ENCODE measurements at places on chromosomes 5 and 9.

DNA sequence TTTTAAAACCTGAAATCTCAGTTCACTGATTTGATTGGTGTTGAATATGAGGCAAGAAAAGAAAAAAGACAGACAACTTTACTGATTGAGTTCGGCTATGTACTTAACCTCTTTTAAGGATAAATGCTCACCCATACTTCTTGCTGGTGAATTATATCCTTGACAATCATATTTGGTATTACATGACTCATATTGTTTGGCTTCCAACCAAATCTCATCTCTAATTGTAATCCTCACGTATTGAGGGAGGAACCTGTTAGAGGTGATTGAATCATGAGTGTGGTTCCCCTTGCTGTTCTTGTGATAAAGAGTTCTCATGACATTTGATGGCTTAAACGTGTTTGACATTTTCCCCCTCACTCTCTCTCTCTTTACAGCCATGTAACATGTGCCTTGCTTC, 255.6 kb upstream of the IZUMO3 start:
- DNase-seq = no peak

DNA sequence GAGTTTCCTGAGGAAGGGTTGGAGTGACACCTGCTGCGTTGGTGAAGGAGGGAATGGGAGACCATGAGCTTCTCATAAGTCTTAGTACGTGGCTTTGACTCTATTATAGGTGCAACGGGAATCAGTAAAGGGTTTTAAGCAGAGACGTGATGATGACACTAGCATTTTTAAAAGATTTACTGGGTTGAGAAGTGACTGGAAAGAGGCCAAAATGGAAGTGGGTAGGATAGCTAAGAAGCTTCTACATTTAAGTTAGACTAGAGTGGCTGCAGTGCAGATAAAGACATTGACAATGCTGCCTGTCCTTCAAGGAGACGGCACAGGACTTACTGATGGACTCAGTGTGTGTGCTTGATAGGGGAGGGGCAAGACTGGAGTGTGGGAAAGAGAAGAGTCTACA, 6.2 kb downstream of the GAPT start:
- no peak for DNase-seq

GRCh38 chr9:34276772-34277171, 52.3 kb downstream of the KIF24 start:
- no peak for DNase-seq

GRCh38 chr9:127202461-127203169, 62.0 kb upstream of the GARNL3 start:
- DNase-seq = no peak

- DNase-seq = no peak
Measured at GRCh38 chr5:126023994-126024441, 399.2 kb upstream of the GRAMD2B start.

GRCh38 chr9:112544477-112544876, 57.9 kb downstream of the KIAA1958 start:
- DNase-seq = no peak

GRCh38 chr5:147893820-147894219, 12.5 kb downstream of the C5orf46 start:
- no peak for DNase-seq

GRCh38 chr5:135708481-135709207, 125.8 kb upstream of the SLC25A48 start:
- no peak for DNase-seq

- no peak for DNase-seq
Measured at GRCh38 chr5:147887026-147887627, 8.6 kb downstream of the SCGB3A2 start.

DNA sequence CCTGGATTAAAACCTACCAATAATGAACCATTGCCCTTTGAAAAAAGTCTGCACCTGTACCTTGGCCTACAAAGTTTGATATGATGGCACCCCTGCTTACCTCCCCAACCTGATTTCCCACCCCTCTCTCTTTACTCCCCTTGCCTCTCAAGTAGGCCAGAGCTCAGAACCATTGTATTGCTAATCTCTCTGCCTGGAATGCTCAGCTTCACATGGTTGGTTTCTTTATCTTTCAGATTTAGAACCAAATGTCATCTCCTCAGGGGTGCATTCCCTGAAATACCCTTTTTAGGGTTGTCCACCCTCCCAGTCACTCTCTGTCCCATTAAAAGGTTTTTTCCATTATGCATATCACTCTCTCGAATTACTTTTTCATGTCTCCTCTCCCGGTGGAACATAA, 116.6 kb upstream of the VCAN start:
- DNase-seq = no peak

DNA sequence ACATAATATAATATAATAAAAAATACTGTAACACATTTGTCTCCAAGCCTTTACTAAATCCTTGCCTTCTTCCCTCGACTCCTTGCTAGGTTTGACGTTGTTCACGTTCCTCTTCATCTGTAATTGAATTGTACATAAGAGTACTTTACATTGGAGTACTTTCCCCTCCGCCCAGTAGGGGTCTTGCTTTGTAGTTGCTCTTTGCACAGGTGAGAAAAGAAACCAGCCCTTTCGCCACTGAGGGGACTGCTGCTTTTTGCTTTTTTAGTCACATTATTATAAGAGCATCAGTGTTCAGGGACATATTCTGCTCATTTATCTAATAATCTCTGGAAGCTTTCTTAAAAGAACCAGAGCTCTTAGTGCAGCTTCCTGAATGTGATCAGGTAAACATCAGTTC, 115.0 kb downstream of the CETN3 start:
- peak; percentile 4 for DNase-seq

- DNase-seq = no peak
Measured at GRCh38 chr5:56876327-56876726, 33.1 kb upstream of the SETD9 start.

GRCh38 chr5:139275956-139276355, 17.6 kb upstream of the MATR3 start:
- no peak for DNase-seq

GRCh38 chr5:111563031-111563822, 50.9 kb upstream of the STARD4 start:
- DNase-seq = no peak

GRCh38 chr5:59212596-59212995, 629.7 kb downstream of the RAB3C start:
- DNase-seq = no peak

GRCh38 chr9:129509533-129509928, 111.4 kb downstream of the C9orf50 start:
- no peak for DNase-seq

DNA sequence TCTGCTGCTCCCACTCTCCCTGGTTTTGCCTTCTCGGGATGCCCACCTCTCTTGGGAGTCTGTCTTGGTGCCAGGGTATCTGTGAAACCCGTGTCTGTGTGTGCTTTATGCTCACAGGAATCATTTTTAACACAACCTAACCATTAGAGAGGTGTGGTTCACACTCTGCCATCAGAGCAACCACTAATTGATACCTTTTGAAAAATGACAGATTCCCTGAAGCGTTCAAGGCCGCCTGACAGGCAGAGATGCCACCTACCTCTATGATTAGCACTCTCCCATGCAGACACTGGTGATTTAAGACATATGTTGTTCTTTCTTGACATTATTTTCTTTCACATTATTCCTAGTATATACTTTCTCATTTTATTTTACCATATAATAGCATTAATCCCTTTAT, 207.3 kb upstream of the SGCD start:
- no peak for DNase-seq

DNA sequence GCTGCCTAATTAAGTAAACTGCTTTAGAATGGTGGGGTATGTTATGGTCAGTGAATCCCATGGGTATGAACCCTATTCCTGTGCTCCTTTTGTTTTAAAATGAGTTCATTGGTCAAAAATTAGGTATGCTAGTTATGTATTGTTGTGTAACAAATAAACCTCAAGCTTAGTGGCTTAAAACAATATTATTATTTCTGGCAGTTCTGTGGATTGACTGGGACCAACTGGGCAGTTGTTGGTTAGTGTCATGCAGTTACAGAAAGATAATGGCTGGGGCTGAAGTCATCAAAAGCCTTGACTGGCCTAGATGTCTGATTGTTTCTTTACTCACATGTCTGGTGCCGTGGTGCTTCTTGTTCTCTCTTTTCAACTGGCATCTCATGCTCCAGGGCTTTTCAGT, 8.9 kb upstream of the PTAR1 start:
- DNase-seq = no peak

DNA sequence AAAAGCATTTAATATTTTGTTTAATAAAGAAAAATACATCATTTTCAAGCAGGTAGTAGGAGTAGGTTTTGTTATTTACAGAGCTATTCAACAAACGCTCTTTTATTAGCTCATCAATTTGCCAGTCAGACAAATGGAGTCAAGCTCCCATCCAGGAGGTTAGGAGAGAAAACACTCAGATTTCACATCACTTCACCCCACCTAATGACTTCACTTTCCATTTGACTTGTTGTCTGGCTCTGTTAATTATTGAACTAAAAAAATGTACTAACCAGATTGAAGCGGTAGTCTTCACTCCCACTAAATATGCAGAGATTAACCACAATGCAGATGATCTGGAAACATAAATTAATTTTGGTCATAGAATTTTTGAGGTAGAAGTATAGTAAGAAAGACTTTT, 193.6 kb upstream of the VCAN start:
- no peak for DNase-seq

DNA sequence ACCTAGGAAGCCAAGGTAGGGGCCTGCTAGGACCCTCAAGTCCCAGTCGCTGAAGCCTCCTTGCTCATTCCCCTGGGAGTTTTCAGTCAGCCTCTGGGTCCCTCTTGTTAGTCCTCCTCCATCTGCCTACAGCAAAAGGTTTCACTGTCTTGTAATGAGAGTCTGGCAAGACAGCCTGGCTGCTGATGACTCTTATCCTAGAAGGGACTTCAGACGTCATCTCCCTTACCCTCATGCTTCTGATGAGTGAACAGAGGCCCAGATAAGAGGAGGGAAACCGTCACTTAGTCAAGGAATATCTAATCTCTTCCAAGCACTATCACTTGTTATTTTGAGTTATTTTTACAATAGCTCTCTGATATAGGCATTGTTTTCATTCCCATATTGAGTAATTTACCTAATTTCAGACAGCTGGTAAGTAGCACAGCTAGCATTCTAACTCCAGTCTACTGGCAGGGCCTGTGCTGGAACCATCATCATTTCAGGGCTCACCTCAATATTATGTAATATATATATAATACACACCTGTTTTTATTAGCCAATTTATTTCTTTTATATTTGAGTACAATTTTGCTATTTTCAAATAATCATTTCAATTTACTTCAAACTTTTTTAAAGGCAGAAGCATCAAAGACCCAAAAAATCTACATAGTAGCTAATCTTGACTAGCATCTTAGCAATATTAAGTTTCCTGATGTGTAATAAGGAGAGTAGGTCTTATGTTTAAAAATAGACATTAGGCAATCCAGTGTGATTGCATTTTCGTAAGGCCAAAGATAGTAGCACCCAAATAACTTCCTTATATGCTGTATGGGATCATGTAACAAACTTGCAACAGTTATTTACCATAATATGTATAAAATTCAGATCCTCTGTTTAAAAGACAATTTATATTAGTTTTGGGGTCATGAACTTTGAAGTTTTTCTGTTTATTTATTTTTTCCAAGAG, 7.9 kb downstream of the CMYA5 start:
- DNase-seq = no peak

GRCh38 chr5:19497229-19497815, 490.7 kb downstream of the CDH18 start:
- DNase-seq = no peak

GRCh38 chr9:109600142-109600541, 102.0 kb upstream of the PTPN3 start:
- no peak for DNase-seq

GRCh38 chr5:13866792-13867191, 77.7 kb downstream of the DNAH5 start:
- DNase-seq = no peak

DNA sequence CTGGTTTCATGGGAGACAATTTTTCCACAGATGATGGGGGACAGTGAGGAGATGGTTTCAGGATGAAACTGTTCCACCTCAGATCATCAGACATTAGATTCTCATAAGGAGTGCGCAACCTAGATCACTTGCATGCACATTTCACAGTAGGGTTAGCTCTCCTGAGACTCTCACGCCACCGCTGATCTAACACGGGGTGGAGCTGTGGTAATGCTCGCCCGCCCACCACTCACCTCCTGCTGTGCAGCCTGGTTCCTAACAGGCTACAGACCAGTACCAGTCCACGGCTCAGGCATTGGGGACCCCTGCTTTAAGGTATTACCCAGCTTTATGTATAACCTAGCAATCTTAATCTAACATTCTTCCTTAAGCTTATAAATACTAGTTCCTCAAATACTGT, 35.6 kb downstream of the TTC39B start:
- no peak for DNase-seq

GRCh38 chr9:27934471-27934870, 361.2 kb upstream of the C9orf72 start:
- DNase-seq = no peak

DNA sequence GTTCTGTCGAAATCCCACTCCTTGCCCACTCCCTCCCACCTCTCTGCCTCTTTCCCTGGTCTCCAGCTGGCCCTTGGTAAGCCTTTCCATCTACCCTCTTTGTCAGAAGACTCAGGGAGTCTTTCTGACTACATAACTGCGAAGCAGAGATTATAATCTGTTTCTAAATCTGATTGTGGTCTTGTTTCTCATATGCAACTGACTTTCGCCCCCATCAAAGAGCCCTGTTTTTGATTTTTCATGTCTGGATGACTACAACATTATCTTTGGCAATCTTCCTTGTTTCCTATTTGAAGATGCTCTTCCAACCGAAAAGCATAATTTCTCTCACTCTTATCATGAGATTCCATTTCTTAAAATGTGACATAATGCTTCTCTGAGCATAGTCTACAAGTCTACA, 218.2 kb upstream of the ADAMTSL1 start:
- DNase-seq = no peak

- no peak for DNase-seq
Measured at GRCh38 chr9:36938617-36939016, 95.5 kb downstream of the PAX5 start.

GRCh38 chr5:162434281-162434680, 366.7 kb downstream of the GABRG2 start:
- DNase-seq = no peak

DNA sequence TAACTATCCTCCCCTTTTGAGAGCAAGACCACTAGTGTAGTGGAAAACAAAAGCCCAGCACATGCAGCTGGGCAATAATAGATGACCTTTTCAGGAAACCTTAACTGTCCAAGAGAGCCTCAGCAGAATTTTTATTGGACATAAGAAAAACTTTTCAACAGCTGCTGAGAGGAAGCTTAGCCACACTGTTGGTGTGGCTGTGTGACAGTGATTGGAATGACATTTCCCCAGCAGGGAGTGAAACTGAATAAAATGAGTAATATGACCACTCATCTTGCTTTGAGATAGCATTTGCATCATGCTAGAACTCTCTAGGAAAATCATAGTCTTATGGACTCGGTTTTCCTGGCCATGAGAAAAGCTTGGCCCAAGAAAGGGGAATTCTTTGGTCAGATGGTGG, 687.8 kb downstream of the SLCO4C1 start:
- DNase-seq = no peak

GRCh38 chr9:110752766-110753165, 84.2 kb downstream of the MUSK start:
- DNase-seq = no peak
